ENCODE measurements at places on chromosomes 12 and 14.

GRCh38 chr14:91509083-91509877 is 830 bp downstream of the PPP4R3A start:
- peak; percentile 31 for DNase-seq

GRCh38 chr12:2769866-2770533 is 24.8 kb upstream of the FKBP4 start:
- DNase-seq = peak; percentile 84

- DNase-seq = peak; percentile 55
These were observed 631 bp downstream of the RESF1 start for GRCh38 chr12:31959701-31960391.

DNA sequence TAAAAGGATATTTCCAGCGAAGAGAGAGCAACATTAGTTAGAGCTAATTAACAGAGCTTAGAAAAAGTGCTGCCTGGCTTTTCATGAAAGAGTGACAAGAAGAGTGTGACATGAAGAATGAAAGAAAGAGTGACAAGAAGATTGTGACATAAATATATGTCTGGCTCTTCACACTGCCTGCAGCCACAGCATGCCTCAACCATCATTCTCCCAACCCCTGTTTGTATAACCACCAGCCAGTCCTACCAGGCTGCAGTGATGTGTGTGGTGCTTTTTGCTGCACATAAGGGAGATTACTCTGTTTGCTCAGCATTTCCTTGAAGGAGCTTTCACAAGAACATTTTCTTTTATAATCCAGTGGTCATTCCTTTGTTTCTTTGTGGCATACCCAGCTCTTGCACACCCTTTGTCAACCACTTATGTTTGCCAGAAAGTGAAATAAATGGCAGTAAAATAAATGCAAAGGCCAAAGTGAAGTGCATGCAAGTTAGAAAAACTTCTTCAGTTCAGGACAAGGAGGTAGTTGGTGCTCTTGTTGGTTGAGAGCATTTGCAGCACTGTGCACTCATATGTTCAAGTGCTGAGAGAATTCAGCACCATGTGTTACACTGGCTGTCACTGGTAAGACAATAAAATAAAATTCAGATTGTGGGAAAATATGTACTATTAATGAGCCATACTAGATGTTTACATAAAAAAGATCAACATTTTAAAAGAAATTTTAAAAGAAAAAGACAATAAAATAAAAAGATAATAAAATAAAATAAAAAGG is 50.6 kb downstream of the KIF21A start:
- DNase-seq = no peak

DNA sequence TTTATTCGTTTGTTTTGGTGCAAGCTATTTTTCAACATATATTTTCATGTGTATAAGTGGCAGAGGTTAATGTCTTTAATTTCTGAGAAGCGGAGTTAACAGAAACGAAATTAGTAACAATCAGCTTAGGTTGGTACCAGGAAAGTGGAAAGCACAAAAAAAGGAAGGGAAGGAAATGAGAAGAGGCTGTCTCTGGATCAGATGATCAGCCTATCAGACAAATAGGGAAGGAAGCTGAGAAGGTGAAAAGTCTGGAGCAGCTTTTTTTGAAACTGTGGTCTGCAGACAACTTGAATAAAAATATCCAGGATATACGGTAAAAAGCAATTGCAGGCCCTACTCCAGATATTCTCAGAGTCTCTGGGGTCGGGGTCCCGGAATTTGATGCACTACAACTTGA is 265.0 kb downstream of the SSPN start:
- no peak for DNase-seq
